ENCODE measurements at places on chromosomes 3 and 15. TPM values are rescaled to one million over a fixed set of nuclear protein-coding genes. Genes with fewer than 3 reads are reported as not detected.

Gene PLA1A
- not detected for total RNA-seq

Gene GATM
- 0.54 TPM for total RNA-seq

- no peak overlapping the region for H3K4me3 ChIP-seq
- H3K4me1 ChIP-seq: peaks cover 9% of the 10 kb centered on the region
- no peaks in the 10 kb centered on the region for H3K36me3 ChIP-seq
- H3K27me3 ChIP-seq: no peaks in the 10 kb centered on the region
- no peak for DNase-seq
- H3K27ac ChIP-seq: no peak overlapping the region
Measured at GRCh38 chr3:187400756-187401155, 32.6 kb downstream of the RTP4 start.

GRCh38 chr3:154718053-154718452 is 288.1 kb upstream of the GPR149 start:
- H3K36me3 ChIP-seq: no peaks in the 10 kb centered on the region
- DNase-seq: no peak
- H3K4me1 ChIP-seq: no peaks in the 10 kb centered on the region

DNA sequence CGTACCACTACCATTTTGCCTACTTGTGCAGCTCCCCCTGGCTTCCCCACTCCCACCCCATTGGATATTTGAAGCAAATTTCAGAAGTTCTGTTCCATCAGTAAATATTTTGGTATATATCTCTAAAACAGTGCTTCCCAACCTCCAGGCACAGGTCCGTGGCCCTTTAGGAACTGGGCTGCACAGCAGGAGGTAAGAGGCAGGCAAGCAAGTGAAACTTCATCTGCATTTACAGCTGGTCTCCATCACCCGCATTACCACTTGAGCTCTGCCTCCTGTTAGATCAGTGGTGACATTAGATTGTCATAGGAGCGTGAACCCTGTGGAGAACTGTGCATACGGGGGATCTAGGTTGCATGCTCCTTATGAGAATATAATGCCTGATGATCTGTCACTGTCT is 97.2 kb upstream of the LRRFIP2 start:
- H3K27ac ChIP-seq: no peak overlapping the region
- no peak for DNase-seq
- H3K4me3 ChIP-seq: no peak overlapping the region

Gene BUB1B
- 30.9 TPM for total RNA-seq

GRCh38 chr3:52527732-52528585 is 5.7 kb downstream of the NT5DC2 start:
- no peak overlapping the region for H3K27ac ChIP-seq
- DNase-seq: no peak
- H3K4me1 ChIP-seq: no peaks in the 10 kb centered on the region
- H3K27me3 ChIP-seq: no peaks in the 10 kb centered on the region
- H3K4me3 ChIP-seq: no peak overlapping the region

DNA sequence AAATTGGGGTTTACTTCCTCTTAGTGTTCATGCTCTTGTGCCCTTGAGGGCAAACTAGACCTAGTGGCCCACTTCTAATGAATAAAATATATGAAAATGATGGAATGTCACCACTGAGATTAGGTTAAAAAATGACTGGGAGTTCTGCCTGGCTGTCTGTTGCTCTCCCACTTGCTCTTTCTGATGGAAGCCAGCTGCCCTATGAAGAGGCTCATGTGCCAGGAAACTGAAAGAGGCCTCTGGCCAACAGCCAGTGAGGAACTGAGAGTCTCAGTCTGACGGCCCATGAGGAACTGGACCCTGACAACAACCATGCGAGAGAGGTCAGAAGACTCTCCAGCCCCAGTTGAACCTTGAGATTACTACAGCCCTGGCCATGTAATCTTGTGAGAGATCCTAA is 107.1 kb upstream of the FHIT start:
- no peaks in the 10 kb centered on the region for H3K4me1 ChIP-seq
- H3K4me3 ChIP-seq: no peak overlapping the region
- no peaks in the 10 kb centered on the region for H3K36me3 ChIP-seq
- no peak for DNase-seq
- H3K27ac ChIP-seq: no peak overlapping the region

Gene LRRC15
- not detected for total RNA-seq

DNA sequence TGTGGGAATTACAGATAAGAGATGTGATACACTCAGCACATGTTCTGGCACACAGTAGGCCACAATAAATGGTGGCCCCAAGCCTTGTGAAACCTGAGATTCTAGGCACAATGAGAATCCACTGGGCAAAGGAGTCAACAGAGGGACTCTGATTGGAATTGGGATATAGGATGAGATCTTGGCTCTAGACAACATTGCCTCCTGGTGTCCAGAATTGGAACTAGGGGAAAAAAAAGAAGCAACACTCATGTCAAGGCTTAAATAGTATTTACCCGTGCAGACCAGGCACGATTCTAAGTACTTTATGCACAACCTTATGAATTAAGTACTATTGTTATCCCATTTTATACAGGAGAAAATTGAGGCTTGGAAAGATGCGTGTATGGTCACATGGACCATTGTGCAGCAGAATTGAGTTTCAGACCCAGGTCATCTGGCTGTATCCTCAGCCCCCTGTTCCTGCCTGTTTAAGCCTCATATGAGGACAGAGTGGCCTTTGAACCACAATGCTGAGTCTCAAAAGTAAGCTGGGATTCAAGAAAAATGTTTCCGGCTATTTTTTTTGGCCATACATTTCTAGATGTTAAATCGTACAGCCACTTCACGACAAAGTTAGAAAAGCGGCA is 124.8 kb downstream of the SV2B start:
- no peak overlapping the region for H3K4me3 ChIP-seq
- peak; percentile 68 for DNase-seq
- H3K4me1 ChIP-seq: no peaks in the 10 kb centered on the region

DNA sequence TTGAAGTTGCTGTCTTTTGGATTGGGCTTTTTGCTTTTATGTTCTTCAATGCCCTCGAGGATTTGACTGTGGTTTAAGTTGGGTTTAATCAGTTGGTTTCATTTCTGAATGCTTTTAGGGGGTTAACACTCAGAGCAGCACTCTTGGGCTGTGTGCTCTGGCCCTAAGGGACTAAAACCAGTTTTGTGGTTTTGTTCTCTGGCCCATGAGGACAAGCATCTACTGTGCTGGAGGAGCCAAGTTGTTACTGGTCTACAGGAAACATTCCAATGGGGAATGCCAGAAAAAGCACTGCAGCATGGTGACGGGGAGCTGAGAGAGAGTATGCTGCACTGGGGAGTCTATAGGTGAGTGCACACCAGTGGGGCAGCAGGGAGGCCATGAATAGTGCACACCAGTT is 596.9 kb downstream of the ZBBX start:
- H3K27me3 ChIP-seq: no peaks in the 10 kb centered on the region
- peaks cover 6% of the 10 kb centered on the region for H3K4me1 ChIP-seq
- H3K4me3 ChIP-seq: no peak overlapping the region
- H3K36me3 ChIP-seq: no peaks in the 10 kb centered on the region
- H3K27ac ChIP-seq: no peak overlapping the region
- no peak for DNase-seq

GRCh38 chr15:101520395-101520794 is 30.9 kb upstream of the PCSK6 start:
- H3K4me1 ChIP-seq: no peaks in the 10 kb centered on the region
- no peak for DNase-seq
- H3K4me3 ChIP-seq: no peak overlapping the region

GRCh38 chr15:26352909-26353308 is 420.0 kb downstream of the GABRB3 start:
- no peaks in the 10 kb centered on the region for H3K4me1 ChIP-seq
- no peak overlapping the region for H3K27ac ChIP-seq
- no peak overlapping the region for H3K4me3 ChIP-seq
- no peaks in the 10 kb centered on the region for H3K27me3 ChIP-seq

Gene PODXL2
- 10.4 TPM for total RNA-seq

Gene CLDN16
- 0.23 TPM for total RNA-seq

GRCh38 chr3:185381320-185382058 is 18.6 kb downstream of the MAP3K13 start:
- H3K27ac ChIP-seq: no peak overlapping the region
- no peaks in the 10 kb centered on the region for H3K27me3 ChIP-seq
- no peak overlapping the region for H3K4me3 ChIP-seq
- H3K36me3 ChIP-seq: no peaks in the 10 kb centered on the region
